ENCODE measurements at places on chromosomes 2 and 18.
A peak's percentile ranks its signal among the peaks of the same experiment; 100 is the strongest.

DNA sequence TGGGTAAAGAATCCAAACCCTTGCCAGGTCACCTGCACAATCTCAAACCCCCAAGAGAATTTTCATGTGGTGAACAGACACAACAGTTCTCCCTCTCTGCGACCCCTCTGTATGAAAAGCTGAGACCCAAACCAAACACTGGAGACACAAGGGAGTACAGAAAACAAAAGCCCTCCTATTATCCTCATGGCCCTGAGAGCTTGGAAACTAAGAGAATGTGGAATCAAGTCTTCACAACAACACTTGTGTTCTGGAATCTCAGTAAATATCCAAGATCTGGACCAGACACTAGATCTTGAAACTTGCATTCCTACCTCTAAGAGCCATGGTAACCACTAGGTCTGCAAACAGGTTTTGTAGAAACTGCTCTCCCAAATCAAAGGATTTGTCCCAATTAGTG lies 50.1 kb upstream of the CCDC150 start:
- no peak for DNase-seq

DNA sequence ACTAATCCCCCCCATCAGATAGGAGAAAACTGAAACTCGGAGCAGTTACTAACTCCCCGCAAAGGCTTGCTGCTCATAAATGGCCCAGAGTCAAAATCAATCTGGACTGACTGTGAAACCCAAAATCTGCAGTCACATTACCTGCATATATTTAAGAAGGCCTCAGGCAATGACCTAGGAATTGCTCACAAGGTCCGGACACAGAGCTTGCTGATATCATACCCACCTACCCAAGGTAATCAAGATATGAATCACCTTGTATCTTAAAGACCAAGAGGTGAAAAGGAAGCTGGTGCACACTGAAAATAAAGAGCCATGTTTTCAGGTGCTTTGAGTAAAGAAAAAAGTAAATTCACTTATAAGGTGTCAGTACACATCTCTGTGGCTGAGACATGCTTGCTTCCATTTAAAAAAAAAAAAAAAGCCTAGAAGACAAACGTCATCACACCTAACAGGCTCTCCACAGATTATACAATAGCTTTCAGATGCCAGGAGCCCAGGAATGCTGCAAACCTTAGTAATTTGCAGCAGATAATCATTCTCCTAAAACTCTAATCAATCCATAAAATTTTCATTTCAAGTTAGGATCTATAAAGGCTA lies 195.4 kb downstream of the ZEB2 start:
- DNase-seq, result peak; percentile 16

- no peak for DNase-seq
Measured at GRCh38 chr2:206824087-206824618, 58.7 kb downstream of the FASTKD2 start.

GRCh38 chr2:120861576-120862191 lies 126.0 kb downstream of the GLI2 start:
- no peak for DNase-seq

DNA sequence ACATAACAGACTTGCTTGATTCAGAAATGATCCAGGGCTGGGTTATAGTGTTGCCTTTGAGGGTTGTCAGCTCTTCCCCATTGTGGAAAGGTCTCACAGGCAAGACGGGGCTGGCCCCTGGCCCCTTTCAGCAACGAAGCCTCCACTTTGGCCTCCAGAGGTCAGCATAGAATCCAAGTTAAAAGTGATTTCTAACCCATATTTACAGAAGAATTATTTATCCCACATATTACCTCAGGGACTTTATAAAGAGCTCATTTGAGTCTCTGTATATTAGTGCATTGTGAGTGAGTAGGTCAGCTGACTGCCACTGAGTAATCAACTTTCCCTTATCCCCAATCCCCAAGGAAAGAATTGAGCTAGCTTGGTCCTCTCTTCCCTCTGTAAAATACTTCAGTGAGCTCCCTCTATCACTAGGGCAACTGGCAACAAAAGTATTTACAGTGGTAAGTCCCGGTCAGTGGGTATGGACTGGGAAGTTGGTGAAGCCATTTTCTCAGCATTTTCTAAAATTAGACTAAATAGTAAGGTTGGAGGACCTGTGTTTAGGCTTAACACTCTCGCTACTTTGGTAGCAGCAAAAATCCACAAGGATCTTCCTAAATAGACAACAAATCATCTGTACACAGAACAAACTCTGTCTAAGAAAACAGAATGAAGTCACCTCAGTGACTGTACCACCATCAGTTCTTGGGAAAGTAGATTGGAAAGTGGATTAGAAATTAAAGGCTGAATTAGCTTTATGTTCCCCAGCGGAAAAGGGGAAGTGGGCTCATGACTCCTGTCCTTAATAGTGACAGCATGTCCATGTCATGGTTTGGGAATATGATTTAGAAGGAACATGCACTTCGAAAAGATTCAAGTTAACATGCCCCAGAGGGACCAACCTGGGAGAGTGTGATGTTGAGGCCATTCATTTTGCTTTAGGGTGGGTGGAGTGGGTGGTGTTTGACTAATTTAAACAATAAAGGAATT lies 171.0 kb upstream of the SIX3 start:
- DNase-seq, result no peak

DNA sequence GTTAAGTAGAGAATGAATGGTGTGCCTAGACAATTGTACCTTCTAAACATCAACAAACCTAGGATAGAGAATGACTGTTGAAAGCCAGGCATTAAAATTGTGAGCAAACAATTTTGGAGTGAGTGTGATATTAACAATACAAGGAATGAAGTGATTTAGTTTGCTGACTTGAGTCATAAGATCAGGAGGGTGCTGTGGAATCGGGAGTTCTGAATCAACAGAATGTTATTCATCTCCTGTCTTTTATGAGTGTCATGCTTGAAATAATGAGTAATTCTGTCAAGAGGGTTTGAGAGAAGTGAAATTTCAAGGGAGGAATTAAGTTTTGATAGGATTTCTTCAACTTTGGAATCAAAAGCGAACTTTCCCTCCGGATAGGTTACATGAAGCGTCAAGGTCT lies 214.4 kb upstream of the DSEL start:
- DNase-seq, result no peak

- no peak for DNase-seq
Measured at GRCh38 chr2:26067980-26068507, 34.2 kb downstream of the RAB10 start.

DNA sequence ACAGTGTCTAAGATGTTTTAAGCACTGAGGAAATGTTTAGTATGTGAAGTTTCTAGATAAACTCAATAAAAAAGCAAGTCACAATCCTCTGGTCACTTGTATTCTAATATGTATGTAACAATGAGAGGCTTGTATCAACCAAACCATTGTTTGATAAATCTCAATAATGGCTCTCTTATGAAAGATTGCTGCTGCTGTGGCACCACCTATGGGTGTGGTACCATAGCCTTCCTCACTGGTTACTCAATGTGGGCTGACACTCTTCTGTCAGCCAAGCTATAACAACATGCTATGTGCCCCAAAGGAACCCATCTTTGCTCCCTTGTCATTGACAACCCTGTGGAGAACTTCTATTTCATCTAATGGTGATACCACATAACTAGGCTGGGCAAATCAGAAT lies 12.6 kb upstream of the RAB1A start:
- DNase-seq, result no peak

DNA sequence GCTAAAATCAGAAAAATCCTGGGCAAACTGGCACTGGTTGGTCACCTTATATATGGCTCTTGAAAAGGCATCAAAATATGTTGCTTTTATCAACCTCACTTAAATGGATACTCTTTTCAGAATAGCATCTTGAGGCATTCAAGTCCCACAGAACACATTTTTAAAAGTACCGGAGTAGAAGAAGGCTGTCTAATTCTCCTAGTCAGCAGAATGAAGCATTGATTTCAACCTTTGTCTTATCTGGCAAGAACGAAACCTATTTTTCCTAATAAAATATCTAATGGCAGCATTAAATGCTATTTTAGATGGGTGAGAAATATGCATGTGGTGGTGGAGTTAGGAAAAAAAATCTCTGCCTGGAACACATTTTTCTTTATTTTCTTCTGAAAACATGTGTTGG lies 27.8 kb downstream of the TMEFF2 start:
- DNase-seq, result no peak

GRCh38 chr2:205052781-205053180 lies 507.5 kb downstream of the PARD3B start:
- DNase-seq, result no peak

DNA sequence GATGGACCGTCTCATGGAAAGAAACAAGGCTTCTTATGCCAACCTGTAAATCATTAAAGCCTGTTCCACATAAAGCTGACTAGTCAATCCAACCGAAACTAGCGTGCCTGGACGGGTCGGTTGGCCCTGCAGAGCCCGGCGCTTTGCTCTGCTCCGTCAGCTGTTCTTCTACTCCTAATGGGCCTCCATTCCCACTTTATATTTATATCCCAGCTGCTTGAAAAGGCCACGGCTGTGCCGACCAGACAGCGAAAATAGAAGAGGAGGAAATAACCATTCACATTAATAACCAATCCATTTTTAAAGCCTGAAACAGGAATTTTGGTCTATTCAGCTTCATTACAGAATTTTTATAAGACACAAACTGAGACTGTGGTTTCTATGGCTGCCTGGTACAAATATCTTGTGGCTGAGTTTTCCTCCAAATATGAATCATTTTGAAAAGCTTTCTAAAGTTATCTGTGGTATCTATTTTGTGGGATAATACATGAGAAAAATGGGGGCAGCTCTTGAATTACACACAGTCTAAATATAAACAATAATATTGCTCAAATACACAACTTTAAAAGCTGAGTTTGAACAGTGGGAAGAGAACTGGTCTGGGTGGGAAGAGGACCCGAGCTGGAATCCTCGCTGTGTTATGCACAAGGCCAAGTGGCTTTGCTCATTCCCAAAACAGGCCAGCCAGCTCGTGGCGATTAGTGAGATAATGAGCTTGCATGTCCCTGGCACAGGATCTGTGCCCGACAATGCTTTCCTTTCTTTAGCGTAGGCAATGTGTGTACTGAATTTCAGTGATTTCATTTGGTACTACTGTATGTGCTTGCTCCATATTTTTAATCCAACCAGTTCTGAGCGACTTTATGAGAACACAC lies 10.5 kb upstream of the FAM124B start:
- no peak for DNase-seq

GRCh38 chr2:169887120-169887519 lies 59.9 kb downstream of the UBR3 start:
- no peak for DNase-seq

GRCh38 chr2:101230541-101231001 lies 22.1 kb upstream of the CNOT11 start:
- no peak for DNase-seq

GRCh38 chr18:10949655-10950054 lies 199.7 kb downstream of the PIEZO2 start:
- DNase-seq, result no peak

- DNase-seq, result no peak
Measured at GRCh38 chr18:77049938-77050337, 82.6 kb downstream of the MBP start.

GRCh38 chr2:127706215-127706990 lies 5.1 kb downstream of the SFT2D3 start:
- no peak for DNase-seq

- no peak for DNase-seq
Measured at GRCh38 chr2:158323381-158323780, 133.2 kb downstream of the CCDC148 start.

- no peak for DNase-seq
Measured at GRCh38 chr2:210198326-210198725, 26.9 kb downstream of the ACADL start.

GRCh38 chr18:10979411-10979810 lies 170.0 kb downstream of the PIEZO2 start:
- DNase-seq, result no peak

DNA sequence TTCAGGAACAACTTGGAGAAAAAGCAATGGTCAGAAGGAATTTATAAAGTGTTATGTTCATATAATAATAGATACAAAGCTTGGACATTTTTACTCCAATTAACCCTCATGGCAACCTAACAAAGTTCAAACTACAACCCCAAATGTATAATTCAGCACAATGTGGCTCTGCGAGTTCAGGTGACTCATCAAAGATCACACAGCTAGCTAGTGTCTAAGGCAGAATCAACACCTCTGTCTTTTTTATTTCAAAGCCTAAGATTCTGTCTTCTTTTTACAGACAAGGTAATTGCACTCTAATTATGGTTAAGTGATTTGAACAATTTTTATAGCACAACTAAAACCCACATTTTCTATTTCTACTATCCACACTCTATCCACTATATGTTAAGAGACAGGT lies 90.5 kb downstream of the CHST9 start:
- no peak for DNase-seq

DNA sequence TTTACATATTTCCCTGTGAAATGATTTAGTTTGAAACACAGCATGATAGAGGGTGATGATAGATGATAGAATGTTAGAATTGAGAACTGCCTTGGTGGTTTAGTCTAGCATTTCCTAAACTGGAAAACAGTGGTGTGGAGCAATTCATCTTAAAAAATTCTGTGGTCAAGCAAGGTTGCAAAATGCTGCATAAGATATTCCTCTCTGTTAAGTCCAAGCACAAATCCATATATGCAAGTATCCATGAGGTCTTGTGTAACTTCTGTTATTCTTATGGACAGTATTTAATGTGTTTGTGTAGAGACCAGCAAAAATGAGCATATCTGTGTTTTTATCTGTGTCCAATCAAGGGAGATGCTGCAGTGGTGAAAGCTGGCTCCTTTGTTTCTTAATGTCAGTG lies 30.0 kb downstream of the CPS1 start:
- DNase-seq, result no peak

DNA sequence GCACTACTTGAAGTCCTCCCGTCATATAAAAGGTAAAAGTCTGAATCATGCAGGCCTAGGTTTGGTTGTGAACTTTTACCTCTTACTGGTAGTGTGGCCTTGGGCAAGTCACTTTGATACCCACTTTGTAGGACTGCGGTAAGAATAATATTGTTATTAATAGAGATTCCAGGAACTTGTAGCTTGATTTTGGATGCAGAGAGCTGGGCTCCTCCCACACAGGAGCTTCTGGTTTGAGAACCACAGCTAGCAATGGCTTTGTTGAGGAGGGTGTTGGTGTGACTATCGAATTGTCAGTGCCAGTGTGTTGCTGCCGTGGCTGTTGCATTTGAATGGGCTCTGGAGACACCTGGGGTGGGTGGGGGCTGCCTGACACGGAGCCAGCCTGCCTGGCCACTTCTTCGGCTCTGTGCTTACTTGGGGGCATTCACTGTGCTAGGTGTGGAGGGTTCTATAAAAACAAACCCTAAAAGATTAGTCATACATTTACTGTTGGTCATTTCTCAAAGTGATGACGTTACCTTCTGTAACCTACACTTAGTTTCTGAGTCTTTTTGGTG lies 38.5 kb downstream of the ASAP2 start:
- DNase-seq, result no peak

Data from stimulated activated CD4-positive, alpha-beta T cell treated with anti-CD3 and anti-CD28 coated beads, Interleukin-15, amount 100 ng/mL, for 24 hours (primary cell).